SHP77 treated with DMSO at 0.1 percent for 48 hours (cell line): ENCODE measurements at places on chromosomes 5 and 9.
A peak's percentile ranks its signal among the peaks of the same experiment; 100 is the strongest.

DNA sequence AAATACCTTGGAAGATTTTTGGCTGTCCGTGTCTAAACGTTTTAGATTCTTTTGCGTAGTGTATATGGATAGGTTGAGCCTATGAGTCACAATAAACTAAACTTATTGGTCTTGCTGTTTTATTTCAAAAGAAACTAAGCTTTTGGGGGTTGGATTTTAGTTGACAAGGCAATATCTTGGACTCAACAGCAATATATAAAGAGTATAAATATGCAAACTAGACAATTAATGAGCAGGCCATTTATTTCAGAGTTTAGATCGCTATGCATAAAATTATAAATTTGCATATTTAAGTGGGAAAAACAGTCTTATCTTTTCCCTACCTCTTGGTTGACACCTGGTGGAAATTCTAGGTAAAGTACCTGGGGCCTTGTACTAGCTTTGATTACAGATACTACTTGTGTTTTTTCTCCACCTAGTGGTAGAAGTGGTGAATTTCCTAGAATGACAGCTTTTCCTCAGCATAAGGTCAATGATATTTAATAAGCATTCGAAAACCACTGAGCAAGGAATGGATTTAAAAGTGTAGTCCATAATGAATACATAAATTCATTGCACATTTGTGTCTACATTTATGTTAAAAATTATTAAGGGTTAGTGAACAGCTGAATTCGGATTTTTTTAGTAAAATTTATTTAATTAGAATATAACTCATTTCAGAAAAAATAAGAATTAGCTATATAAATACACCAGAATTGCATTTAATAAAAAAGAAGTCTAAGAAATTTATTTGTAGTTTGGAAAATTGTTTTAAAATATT, 1.7 kb upstream of the ARRDC3 start:
- DNase-seq = peak; percentile 90

DNA sequence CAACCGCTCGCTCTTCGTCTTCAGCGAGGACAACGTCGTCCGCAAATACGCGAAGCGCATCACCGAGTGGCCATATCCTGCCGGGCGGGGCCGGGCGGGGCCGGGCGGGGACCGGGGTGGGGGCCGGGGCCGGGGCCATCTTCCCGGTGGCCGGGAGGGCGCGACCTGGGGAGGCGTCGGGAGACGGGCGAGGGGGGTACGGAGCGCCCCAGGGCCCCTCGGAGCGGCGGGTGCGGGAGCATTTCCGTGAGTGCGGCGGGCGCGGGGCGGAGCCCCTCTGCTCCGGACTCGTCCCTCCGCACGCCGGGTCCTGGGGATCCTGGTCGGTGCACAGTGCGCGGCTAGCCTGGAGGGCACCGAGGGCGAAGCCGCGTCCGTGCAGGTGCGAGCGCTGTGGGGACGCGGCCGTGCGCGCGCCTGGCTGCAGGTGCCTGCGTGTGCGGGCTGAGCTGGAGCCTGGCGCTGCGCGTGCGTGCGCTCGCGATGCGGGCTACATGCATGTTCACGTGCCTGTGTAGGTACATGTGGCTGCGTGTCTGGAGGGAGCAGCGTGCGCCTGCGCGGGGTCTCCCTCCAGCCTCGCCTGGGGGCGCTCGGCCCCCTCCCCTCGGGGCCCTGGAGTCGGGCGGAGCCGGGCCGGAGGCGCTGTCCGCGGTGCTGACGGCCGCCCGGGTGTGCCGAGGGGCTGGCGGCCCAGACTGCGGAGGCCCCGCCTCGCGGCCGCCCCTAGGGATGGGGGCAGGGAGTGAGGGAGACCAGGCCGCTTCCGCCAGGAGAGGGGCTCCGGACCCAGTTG, 762 bp downstream of the CACNA1B start:
- no peak for DNase-seq

GRCh38 chr9:16217943-16218701, 652.3 kb downstream of the BNC2 start:
- no peak for DNase-seq

DNA sequence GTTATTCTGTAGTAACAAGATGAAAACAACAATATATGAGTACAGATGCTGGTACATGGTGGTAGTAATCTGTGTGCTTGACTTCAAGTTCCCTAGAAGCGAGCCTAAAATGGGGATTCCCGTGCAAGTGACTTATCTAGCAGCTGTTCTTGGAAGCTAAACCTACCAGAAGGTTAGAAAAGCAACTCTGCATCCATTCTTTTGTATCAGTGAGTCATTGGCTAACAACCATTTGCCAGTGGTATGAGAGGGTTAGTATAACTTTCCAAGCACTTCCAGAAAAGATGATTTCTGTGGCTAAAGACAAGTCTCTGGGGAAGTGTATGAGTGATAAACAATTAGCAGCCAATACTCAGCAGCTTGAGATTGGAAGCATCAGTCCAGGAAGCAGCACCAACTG, 787.7 kb upstream of the CDH6 start:
- no peak for DNase-seq

DNA sequence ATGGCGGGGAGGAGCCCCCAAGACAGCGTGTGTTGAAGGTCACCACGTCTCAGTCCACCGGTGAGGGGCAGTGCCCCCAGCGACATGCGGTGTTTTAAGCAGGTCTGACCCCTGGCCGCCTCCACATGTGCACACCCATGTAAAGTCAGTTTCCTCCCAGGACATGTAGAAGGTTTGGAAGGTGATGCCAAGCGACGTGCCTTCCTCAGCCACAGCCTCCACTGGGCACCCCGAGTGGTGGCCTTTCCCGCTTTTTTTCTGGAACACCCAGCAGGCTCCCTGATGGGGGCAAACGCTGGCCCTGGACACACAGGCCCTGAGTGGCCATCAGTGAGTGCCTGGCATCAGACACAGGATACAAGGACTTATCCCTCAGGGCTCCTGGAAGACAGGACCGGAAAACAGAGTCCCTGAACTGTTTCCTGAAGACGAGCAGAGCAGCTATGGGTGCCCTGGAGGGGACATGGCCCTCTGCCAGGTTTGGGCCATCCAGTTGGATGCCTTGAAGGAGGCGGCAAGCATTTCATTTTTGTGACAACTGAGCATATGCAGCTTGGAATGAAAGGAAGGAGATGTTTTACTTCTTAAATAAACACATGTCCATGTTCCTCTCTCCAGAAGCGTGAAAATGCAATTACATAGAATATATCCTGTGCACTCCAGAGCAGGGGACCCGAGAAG, 275.8 kb upstream of the IRX2 start:
- DNase-seq = no peak

DNA sequence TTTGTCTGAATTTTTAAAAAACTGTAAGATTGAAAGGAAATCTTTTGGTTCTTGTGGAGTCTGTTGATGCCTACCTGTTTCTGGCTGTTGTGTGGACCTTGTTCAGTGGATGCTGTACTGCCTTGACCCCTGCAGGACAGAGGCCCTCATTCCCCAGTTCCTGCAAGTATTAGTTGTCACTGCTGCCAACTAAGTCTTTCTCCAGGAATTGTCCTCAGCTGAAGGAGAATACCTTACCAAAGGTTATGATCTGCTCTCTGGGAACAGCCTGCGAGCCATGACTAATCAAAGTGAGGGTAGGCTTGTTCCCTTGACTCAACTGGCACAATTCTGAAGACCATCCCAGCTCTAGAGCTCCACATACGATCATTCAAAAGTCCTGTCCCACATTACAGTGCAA, 145.3 kb upstream of the FST start:
- DNase-seq = no peak

- no peak for DNase-seq
These were observed 305.0 kb upstream of the MEF2C start for GRCh38 chr5:89187883-89188465.

- DNase-seq = no peak
These were observed 136.1 kb upstream of the RAPGEF1 start for GRCh38 chr9:131875828-131876485.

DNA sequence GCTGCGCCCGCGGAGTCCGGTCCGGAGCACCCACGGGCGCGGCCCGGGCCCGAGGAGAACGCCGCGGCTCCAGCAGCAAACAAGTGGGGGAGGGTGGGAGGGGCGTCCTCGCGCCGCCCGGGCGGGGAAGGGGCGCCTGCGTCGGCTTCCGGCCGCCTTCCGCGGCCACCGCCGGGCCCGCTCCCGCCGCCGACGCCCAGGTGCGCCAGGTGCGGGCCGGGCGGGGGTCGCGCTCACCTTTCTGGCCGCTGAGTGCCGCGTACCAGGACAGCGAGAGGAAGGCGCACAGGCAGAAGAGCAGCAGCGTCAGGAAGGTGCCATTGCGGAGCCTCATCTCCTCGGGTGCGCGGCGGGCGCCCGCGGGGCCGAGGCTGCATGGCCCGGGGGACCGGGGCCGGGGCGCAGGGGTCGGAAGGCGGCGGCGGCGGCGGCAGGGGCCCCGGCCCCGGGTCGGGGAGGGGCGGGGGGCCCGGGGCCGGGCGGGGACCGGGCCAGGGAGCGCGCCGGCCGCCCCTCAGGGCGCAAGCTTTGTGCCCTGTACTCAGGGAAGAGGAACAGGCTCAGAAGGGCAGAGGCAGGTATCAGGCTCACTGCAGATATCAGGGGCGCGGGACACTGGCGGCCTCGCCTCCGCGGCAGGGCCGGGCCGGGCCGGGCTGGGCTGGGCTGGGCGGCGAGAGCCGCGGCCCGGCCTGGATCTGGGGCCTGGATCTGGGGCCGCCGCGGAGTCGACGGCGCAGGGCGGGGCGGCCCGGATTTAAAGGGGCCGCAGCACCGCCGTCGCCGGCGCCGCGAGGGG, at the start of gene MGAT4B:
Gene MGAT4B (minus strand): TSS at position 617 of the 799 bp plus-strand sequence. CDS start 283 bp downstream, at position 334.
- no peak for DNase-seq
